Neural crest cell (in vitro differentiated cells): ENCODE measurements at places on chromosomes 1 and 21.
A peak's percentile ranks its signal among the peaks of the same experiment; 100 is the strongest.

GRCh38 chr1:204831186-204831585 is 39.5 kb upstream of the NFASC start:
- DNase-seq = no peak

DNA sequence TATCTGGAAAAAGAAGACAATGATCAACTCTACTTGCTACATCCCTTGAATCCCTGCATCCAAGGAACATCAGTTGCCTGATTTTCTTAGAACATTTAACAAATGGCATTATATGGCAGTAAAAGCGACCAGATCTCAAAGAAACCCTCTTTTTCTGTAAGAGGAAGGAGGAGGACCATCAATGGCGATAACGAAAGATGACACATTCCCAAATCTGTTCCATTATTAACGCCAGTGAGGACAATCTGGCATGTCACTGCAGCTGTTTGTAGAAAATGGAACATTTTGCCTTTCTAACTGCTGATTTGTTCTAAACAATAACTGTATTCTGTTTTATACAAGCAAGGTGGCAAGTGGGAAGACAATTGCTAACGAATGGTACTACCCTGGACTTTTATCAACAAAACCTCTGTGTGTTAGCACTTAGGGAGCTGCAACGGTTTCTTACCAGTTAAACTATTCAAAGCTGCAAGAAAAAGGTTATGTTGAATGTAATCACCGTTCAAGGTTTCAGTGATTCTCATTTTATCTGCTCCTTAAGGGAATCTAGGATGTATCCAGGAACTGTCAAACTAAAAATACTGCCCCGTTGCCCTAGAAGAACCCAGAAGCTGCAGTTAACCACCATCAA is 251.9 kb downstream of the SDCCAG8 start:
- no peak for DNase-seq

DNA sequence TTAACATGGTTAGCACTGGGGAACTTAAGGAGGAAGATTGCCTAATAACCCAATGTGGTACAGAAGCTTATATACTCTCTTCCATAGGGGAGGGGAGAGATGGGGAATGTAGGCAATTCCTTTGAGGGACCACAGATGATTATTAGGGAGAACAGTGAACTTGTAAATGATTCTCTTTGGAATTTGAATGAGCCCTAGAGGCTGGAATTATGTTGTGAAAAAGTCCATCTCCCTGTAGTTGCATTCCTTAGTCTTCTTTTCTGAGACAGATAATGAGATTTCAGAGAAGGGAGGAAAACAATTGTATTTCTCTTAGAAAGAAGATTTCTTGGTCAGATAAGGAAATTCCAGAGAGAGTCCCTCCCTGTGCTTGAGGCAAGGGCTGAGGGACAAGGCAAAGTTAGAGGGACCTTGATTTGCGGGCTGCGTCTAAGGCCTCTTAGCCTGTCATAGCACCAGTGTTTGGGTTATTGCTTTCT is 89.0 kb upstream of the HMCN1 start:
- no peak for DNase-seq

DNA sequence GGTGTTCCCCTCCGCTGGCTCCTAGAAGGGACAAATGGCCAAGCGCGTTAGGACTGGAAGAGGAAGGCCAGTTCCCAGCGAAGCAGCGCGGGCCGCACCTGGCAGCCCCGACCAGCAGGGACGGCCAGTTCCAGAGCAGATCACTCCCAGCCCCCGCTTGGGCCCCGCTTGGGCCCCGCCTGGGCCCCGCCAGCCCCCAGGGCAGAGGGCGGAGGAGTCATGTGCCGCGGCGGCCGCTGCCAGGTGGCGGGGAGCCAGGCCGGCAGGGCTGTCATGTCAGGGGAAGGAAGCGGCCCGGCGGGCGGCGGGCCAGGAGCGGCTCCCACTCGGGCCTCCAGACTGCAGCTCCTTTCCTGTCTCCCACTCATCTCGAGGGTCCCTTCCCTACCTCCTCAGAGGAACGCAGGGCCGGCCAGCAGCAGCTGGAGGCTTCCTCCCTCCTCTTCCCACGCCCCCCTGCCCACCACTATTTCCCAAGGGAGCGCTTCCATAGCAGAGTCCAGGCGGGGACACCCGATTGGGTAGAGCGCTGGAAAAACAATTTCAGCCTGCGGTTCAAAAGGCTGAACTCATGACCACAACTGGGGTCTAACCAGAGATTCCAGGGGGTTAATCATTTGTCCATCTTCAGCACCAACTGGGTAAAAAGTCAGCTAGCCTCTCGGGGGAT is 16.5 kb downstream of the ZNF697 start:
- DNase-seq = no peak

DNA sequence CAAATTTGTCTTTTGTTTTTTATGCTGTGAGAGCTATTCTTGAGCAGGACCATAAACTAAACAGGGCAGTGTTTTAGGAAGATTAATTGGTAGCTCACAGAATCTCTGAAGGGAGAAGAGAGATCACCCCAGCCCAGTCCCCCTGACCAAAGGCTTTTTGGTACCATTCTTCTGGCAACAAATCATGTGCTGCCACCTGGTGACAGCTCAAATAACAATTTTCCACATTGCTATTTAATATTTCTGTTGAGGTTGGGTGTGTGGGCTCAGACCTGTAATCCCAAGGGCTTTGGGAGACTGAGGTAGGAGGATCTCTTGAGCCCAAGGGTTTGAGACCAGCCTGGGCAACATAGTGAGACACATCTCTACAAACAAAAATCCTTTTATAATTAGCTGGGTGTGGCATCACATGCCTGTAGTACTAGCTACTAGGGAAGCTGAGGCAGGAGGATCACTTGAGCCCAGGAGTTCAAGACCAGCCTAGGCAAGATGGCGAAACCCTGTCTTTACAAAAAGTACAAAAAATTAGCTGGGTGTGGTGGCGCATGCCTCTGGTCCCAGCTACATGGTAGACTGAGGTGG is 2.2 kb upstream of the TESK2 start:
- peak; percentile 58 for DNase-seq

DNA sequence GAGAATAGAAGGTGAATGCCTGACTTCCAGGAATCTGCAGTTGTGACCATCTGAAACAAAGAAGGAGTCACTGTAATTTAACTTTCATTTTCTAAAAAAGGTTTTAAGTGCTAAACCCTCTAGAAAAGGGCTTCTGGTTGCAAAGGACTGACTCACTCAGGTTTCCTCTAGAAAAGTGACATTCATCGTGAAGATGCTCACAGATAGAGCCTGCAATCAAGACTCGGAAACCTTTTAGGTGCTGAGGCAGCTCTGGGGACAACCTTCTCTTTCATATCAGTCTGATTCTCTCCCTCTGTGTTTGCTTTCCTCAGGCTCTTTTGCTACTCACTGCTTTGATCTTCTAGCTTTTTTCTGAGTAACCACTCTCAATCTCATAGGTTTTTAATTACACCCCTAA is 8.2 kb downstream of the BCL9 start:
- no peak for DNase-seq

DNA sequence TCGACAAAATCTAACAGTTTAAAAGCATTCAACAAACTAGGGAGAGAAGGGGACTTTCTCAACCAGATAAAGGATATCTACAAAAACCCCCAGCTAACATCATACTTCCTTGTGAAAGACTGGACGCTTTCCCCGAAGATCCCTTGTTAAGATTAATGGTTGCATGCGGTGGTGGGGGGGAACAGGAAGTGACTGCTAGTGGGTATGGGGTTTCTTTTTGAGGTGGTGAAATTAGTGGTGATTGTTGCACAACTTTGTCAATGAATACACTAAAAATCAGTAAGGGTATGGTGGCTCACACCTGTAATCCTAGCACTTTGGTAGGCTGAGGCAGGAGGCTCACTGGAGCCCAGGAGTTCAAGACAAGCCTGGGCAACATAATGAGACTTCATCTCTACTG is 26.9 kb upstream of the EYA3 start:
- DNase-seq = no peak

DNA sequence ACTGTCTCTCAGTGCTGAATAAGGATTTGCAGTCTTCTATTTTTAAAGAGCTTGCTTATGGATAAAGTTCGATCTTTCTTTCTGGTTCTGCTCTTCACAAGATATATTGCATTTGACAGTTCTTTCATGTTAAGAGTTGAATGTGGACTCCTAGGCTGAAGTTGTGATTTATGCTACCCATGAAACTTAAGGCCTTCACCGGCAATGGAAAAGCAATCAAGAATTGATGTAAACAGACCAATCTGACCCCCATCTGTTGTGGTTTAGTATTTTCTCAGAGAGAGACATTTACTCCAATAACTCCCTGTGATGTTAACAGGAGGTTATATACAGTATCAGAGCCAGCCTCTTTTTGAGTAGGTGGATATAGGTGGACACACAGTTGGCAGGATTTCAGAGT is 165.8 kb downstream of the PAPPA2 start:
- no peak for DNase-seq

- no peak for DNase-seq
Observed at GRCh38 chr1:28354121-28354520, 15.4 kb upstream of the PHACTR4 start.

GRCh38 chr1:147772570-147772969 is 12.2 kb upstream of the GJA5 start:
- DNase-seq = no peak
